Retina (tissue), 1 donor: ENCODE measurements at places on chromosomes 1 and 21.

GRCh38 chr1:111417755-111418154 lies 9.8 kb downstream of the OVGP1 start:
- no peak for DNase-seq

- peak; percentile 73 for DNase-seq
Observed at GRCh38 chr1:77888781-77889642, 588 bp downstream of the NEXN start.

DNA sequence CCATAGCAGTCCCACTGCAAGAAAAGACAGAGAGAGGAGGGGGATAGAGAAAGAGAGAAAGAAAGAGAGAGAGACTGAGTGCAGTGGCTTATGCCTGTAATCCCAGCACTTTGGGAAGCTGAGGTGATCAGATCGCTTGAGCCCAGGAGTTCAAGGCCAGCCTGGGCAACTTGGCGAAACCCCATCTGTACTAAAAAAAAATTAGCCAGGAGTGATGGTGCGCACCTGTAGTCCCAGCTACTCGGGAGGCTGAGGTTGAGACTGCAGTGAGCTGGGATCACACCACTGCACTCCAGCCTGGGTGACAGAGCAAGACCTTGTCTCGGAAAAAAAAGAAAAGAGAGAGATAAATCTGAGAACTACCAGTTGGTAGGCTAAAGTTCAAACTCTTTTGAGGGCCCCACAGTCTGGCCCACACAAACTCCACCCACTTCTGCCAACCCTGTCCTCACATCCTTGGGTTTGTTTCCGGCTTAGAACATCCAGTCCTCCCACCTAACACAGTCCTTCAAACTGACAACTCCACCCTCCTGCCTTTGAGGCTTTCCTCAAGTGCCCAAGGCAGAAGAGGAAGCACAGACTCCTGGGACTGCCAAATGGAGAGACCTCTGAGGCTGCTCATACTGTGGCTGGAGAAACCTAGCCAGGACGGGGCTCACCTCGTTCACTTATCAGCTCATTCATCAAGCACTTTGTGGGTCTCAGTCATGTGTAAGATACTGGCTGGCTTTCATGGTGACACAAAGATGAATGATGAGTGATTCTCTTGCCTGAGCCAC lies 20.1 kb downstream of the TFAP2E start:
- no peak for DNase-seq

DNA sequence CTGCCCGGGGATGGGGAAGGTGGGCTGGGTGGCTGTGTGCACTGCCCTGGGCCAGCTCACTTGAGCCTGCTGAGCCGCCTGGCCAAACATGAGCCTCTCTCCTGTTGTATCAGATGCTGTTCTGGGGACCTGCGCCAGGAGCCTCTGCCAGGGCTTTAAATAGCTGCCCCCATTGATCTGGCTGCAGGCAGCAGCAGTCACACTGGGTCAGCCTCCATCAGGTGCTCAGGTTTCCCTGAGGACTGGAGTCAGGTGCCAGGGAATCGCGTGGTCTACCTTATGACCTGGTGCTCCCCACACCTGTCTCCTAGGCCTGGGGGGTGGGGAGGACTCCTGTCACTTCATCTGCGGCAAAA lies 700 bp upstream of the CCDC28B start:
- peak; percentile 45 for DNase-seq

- DNase-seq, result no peak
Observed at GRCh38 chr21:46218906-46219590, 9.5 kb downstream of the LSS start.

DNA sequence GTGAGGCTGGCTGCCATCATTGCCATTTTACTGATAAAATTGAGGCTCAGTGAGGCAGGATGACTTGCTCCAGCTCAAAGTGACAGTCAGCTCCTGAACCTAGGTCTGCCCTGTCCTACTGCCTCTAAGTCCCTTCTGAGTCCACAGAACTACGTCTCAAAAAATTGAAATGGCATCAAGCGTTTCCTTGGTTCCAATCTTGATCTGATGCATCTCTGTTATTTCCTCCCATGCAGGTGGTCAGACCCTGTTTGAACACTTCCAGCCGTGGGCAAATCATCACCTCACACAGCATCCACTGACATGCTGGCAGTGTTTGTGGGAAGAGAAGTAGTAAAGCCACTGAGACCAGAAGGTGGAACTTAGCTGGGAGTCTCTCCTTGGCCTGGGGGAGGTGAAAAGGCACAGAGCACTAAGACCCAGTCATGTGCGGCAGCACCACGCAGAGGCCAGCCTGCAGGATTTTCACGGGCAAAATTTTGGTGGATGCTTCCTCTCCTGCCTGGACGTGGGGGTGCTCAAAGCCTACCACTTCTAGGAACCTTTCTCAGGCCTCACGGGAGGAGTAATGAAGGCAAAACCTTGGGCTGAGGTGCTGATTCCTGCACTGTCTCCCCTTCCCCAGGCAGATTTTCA lies 7.8 kb upstream of the CPLANE2 start:
- no peak for DNase-seq

GRCh38 chr1:94646786-94647555 lies 105.4 kb upstream of the F3 start:
- DNase-seq, result no peak

DNA sequence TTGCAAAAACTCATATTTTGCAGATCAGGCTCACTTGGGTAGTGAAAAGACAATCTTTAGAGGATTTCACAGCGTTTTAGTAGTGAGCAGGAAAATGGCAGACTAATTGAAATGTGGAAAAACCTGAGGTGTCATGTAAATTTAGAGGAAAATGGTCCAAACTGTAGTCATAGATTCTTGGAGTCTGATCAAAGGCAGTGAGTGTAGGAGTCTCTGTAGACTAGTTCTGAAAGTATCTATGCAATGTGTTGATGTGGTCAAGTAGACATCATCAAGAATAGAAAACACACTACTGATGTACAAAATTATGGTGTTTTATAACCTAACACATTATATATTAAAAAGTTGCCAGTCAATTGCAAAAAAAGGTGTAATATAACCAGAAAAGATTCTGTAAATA lies 143.2 kb upstream of the C1orf105 start:
- no peak for DNase-seq

DNA sequence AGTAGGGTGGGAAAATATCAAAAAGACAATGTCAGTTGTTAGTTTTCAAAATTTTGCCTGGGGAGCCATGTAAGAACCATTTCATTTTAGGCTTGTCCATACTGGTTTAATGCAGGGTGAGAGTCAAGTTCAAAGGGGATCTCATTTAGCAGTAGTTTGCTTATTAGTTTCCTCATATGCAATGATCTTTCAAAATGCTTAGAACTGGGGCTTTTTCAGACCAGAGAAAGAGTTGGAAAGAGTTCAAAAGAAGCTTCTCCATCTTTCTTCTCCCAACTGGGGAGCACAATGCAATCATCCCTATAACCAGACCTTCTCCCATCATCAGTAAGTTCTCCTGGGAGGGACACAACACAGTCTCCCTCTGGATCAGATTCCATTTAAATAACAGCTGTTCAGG lies 16.5 kb upstream of the SLC30A1 start:
- DNase-seq, result no peak

- DNase-seq, result no peak
Observed at GRCh38 chr1:46380508-46380907, 13.6 kb upstream of the FAAH start.

DNA sequence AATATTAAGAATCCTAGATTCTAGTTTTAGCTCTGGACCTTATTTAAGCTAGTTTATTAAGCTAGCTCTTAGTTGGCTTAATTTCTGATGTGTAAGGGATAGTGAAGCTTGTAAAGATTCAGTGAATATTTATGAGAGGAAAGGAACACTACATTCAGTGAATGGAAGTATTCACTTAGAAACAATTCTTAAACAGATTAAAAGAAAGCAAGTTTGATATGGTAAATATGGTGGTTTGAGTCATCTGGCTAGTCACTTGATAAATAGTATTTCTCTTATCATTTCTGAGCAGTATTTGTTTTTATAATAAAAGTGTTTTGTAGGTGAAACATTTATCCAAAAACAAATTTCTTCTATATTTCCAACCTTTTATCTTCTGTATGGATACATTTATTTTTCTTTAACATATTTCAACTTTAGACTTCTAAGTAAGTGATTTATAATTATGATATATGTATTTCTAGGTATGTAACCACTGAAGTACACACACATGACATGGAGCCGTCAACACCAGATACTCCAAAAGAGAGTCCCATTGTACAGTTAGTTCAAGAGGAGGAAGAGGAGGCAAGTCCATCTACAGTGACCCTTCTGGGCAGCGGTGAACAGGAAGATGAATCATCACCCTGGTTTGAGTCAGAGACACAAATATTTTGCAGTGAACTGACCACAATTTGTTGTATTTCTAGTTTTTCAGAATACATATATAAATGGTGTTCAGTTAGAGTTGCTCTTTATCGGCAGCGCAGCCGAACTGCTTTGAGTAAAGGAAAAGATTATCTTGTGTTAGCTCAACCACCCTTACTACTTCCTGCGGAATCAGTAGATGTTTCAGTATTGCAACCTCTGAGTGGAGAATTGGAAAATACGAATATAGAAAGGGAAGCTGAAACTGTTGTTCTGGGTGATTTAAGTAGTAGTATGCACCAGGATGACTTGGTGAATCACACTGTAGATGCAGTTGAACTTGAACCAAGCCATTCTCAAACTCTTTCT lies 55.6 kb downstream of the SUCO start:
- DNase-seq, result no peak

DNA sequence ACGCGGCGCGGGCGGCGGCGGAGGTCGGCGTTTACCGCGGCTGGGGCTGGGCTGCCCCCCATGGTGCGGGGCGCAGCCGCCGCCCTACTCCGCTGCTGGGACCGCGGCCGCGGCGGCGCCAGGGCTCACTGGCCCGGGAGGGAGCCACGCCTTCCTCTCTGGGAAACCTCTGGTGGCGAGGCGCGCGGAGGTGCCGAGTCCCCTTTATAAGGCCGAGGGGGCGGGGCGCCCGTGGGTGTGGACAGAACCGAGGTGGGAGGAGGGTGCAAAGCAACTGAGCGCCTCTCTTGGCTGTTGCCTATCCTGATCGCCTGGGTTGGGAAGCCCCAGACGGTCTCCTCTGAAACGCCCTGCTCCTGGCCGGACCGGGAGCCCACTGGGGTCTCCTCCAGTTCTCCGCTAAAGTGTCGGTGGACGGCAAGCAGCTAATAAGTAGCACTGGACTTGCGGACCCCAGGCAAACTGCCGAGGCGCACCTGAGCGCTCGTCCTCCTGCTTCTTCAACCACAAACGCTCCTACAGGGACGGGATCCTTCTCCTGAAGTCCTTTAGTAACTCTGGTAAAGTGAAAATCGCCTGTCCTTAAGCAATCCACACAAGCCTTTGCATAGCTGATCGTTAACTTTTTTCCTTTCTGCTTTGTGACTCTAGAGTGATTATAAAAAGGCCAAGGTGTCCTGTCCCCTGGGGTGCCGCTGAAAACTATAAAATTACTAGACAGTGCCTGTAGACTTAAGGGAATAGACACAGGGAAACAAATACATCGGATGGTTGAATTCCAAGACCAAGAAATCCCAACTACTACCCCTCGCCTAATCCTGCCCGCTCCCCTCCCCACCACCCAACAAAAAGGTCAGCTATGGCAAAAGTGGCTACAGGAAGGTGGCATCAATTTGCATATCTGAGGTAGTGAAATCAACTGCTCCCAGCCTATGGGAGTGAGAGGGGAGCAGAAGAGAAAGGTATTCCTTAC lies at the start of gene PTGER3:
PTGER3 (minus strand) TSS at position 182 of the 973 bp plus-strand sequence. CDS start 239 bp downstream, outside the sequence.
- DNase-seq, result no peak

DNA sequence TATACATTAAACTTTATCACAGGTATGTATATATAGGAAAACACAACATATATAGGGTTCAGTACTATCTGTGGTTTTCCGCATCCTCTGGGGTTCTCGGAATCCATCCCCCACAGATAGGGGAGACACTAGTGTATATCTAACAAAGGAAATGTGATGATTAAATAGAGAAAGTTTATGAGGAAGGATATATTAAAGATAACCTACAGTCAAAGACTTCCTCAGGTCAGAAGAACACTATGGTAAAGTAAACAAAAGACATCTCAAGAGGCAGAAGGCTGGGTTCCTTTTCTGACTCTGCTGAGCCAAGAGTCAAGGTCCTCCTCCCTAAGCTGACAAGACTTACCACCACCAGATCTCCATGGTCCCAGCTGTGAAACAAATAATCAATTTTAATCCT lies 12.1 kb downstream of the USP24 start:
- DNase-seq, result no peak

DNA sequence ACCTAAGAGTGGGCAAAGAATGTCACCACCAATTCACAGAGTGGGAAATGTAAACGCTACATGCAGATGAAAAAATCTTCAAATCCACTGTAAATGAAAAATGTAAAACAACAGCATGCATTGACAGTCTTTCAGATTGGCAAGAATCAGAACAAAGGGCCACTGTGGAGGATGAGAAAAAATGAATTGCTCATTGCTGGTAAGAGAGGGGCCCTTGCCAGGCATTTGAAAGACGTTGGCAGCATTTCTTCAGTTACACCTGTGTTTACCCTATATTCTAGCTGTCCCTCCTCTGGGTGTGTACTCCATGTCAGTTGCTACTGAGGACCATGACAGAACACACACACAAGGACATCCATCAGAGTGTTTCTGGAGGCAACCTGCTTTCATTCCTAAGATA lies 25.8 kb upstream of the AADACL3 start:
- no peak for DNase-seq

- no peak for DNase-seq
Observed at GRCh38 chr1:219771080-219771479, 157.3 kb downstream of the SLC30A10 start.

GRCh38 chr1:18109756-18110597 lies 2.4 kb downstream of the IGSF21 start:
- peak; percentile 76 for DNase-seq

DNA sequence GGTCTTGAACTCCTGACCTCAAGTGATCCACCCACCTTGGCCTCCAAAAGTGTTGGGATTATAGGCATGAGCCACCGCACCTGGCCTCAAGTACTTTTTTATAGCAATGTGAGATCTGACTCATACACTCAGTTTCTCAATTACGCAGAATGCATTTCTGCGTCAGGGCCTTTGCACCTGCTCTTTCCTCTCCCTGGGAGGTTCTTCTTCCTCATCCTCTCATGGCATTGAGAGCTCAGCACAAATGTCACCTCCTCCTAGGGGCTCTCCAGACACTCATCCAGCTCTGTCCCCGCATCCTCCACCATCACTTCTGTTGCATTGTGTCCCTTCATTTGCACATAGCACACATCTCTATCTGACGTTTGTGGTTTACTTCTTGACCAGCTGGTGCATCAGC lies 418.8 kb downstream of the PTPRU start:
- DNase-seq, result no peak

GRCh38 chr21:26909972-26910371 lies 56.9 kb downstream of the ADAMTS5 start:
- peak; percentile 18 for DNase-seq

DNA sequence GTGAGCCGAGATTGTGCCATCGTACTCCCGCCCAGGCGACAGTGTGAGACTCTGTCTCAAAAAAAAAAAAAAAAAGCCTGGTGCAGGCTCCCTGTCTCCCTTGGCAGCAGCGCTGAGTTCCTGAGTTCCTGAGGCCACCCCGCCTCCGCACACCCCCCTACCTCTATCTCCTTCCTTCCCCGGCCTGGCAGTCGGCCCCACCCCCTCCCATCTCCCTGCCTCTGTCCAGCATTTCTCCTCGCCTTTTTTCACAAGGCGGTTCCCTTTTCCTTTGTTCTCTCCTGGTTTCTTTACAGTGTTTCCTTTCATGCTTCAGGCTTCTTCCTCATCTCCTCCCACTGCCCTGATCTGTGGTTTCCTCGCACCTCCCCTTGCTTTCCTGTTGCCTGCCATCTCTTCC lies 2.7 kb downstream of the RORC start:
- peak; percentile 62 for DNase-seq

GRCh38 chr1:213979751-213980586 lies 7.8 kb upstream of the PROX1 start:
- DNase-seq, result peak; percentile 81
